ENCODE measurements at places on chromosomes 7 and 10.
A peak's percentile ranks its signal among the peaks of the same experiment; 100 is the strongest.

GRCh38 chr10:16717622-16718395 is 99.4 kb downstream of the RSU1 start:
- DNase-seq: no peak

GRCh38 chr7:21140622-21141021 is 287.3 kb upstream of the SP4 start:
- DNase-seq: no peak

GRCh38 chr10:110305767-110306451 is 1.2 kb upstream of the SMNDC1 start:
- DNase-seq: peak; percentile 14

DNA sequence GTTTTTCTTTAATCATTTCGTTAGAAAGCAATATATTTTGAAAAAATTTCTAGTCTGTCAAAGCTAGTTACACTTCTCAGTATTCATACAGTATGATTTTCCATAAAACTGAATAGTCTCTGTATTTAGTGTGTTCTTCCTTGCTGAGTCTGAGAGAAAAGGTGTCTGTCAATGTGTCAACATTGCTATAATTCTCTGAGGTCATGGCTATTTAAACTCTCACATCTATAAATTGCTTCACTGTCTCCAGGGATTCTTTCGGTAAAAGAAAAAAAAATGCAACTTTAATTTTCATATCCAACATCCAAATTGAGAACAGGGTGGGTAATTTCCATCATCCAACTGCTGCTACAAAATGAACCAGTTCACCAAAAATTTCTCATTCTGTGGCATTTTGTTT is 319.7 kb upstream of the GHITM start:
- DNase-seq: no peak

- DNase-seq: peak; percentile 68
Measured at GRCh38 chr10:111233439-111233838, 156.6 kb downstream of the ADRA2A start.

DNA sequence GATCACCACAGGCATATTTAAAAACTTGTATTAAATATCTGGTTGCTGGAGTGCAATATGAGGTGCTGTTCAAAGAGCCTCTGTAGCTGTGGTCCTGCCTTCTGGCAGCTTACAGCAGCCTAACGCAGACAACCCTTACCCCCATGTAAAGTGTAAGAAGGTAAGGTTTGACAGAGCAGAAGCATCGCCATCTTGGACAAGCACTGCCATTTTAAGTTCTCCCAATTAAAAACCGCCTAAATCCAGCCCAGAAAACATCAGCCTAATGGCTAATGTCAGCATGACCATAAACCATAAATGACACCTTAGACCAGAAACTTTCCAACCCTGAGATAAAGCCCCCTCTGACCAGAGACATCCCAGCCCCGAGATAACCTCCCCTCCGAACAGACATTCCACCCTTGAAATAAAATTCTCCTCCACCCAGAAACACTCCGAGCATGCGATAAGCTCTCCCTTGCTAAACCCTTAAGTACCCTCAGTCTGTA is 5.3 kb upstream of the OIT3 start:
- no peak for DNase-seq

GRCh38 chr10:6165221-6165725 is 37.5 kb upstream of the PFKFB3 start:
- no peak for DNase-seq

DNA sequence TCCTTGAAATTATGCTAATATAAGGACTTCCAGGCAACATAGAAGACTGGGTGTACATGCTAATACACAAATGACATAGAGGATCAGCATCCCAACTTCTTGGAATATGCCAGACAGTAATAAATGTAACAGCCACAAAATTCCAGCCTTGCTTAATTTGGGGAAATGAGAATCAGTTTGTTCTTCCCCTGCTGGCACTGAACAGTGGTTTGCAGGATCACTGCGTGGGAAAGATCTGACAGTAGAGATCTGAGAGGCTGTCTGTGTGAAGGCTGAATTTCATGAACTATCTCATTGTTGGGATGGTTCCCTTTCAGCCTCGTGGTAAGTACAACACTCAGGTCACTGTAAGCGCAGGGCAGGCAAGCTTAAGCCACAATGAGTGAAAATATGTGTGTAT is 1078.0 kb downstream of the LRMDA start:
- DNase-seq: no peak

DNA sequence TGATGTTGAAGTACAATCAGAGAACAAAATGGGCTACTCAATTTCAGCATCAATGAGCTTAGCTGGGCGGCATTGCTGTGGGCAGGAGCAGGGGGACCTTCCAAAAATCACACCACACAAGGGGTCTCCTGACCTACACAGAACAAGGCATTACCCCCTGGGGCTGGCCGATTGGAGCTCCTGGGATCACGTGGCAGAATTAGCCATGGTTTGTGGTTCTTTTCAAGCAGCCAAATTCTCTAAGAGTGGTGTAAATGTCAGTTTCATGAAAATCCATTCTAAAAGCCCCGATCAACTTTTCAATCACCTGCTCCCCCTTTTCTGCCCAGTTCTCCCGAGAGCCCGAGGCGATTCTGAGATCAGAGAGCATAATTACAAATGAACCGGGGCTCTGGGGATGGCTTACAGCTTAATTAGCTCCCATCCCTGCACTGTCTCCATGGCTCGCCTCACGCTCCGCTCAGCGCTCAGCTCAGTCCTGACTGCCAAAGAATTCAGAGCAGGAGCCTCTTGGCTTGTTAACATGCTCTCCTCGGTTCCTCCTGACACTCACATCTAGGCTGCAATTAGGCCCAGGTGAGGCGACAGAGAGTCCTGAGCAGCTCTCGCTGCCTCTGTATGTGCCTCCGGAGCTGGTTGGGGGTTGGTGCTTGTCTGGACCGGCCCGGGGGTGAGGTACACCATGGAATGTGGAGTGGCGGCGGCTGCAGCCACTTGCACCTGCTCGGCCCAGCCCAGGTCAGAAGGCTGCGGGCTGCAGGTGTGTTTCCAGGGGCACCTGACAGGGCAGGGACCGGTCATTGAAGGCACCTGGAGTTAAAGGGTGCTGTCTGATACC is 111.8 kb downstream of the WDR11 start:
- no peak for DNase-seq

All from nephron progenitor cell (in vitro differentiated cells).